Mesendoderm (in vitro differentiated cells): ENCODE measurements at places on chromosomes 5 and 9.

GRCh38 chr5:143316844-143317631, 86.4 kb downstream of the NR3C1 start:
- no peak overlapping the region for H3K4me3 ChIP-seq
- no peak overlapping the region for H3K27ac ChIP-seq
- H3K27me3 ChIP-seq, result no peaks in the 10 kb centered on the region
- DNase-seq, result no peak
- no peaks in the 10 kb centered on the region for H3K36me3 ChIP-seq

GRCh38 chr5:40832345-40832744, 2.7 kb downstream of the RPL37 start:
- no peaks in the 10 kb centered on the region for H3K4me1 ChIP-seq
- no peak for DNase-seq
- H3K4me3 ChIP-seq, result no peak overlapping the region

DNA sequence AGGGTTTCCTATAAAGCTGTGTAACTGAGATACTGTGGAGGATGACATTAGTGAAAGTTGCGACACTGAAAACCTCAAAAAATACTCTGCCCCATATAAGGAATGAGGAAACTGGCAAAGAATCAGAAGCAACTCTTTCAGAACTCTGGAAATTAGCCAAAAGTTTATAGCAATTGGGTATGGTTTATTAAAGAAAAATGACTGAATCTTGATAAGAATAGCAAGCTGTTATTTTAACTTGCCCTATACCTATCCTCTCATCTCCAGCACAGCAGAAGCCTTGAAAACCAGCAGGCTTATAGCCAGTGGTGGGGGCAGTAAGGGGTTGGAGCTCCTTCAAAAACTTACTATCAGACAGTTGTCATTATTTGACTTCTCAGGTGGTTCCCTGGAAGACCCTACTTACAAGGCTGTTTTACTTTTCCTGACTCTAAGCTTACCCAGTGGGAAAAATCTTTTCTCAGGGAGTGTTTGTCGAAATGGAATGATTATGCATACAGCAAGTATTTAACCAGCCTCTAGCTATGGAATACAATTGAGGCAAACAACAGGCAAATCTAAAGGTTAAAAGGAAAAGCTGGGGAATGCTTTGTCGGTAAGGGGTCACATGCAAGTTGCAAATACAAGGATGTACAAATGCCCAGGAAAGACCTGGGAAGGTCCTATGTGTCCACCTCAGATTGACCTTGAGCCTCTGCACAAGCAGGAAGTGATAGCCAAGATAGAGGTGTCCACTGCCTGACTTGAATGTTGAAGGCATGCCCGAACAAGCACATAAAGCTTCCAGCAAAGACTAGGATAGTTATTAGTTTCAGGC, 21.0 kb upstream of the FAM151B start:
- no peak for DNase-seq
- H3K4me3 ChIP-seq, result no peak overlapping the region
- no peak overlapping the region for H3K27ac ChIP-seq

- no peaks in the 10 kb centered on the region for H3K27me3 ChIP-seq
- no peaks in the 10 kb centered on the region for H3K4me1 ChIP-seq
- DNase-seq, result no peak
- H3K4me3 ChIP-seq, result no peak overlapping the region
- peaks cover 7% of the 10 kb centered on the region for H3K36me3 ChIP-seq
- no peak overlapping the region for H3K27ac ChIP-seq
Measured at GRCh38 chr9:137797206-137798120, 80.1 kb upstream of the CACNA1B start.

GRCh38 chr9:4299005-4299795, 668 bp downstream of the GLIS3 start:
- DNase-seq, result peak; percentile 51
- H3K4me1 ChIP-seq, result peaks cover 2% of the 10 kb centered on the region
- peaks cover 6% of the 10 kb centered on the region for H3K27me3 ChIP-seq
- no peaks in the 10 kb centered on the region for H3K36me3 ChIP-seq
- H3K27ac ChIP-seq, result no peak overlapping the region
- H3K4me3 ChIP-seq, result peak overlapping the region; percentile 40

DNA sequence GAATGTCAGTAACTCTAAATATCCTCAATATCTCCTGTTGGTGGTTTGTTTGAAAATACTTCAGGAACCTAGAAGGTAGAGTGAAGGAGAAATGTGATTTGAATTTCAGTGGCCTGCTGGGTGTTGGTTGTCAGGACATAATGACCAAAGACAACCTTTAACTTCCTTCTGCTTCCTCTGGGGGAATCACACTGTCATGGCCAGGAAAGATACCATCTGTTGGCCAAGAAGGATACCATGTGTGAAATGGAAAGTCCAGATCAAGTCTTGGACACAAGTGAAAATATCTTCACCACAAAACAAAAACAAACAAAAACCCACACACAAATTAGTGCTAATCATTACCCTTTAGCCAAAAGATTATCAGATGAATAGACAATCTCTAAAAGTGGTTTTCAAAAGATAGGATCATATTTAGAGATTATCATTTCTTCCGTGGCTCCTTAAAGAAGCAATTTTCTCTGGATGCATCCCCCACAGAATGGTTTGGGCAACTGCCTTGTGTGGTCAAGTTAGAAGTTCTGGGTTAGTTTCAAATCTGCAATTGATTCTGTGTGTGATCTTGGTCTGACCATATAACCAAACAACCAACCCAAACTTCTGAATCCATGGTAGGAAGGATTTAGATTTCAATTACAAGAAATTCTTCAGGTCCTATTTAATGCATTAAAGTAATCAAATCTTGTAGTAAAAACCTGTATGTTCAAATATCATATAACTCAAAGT, 1.6 kb downstream of the C1QTNF3 start:
- no peaks in the 10 kb centered on the region for H3K27me3 ChIP-seq
- no peak for DNase-seq
- H3K4me3 ChIP-seq, result no peak overlapping the region

DNA sequence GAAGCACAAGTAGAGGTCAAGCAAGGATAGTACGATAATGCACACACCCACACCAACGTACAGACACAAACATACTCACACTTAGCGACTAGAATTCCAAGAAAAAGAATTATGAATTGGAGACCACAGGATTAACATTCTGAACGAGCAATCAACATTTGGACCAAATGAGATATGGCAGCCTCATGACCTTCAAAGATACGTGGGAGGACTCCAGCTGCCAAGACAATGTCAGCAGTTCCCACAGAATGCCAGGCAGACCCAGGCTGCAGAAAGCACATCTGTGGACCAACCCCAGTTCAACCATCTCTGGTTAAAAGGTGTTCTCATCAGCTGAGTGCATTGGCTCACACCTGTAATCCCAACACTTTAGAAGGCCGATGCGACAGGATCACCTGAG, 187.6 kb upstream of the GRAMD2B start:
- no peaks in the 10 kb centered on the region for H3K4me1 ChIP-seq
- DNase-seq, result no peak
- H3K27me3 ChIP-seq, result no peaks in the 10 kb centered on the region
- H3K27ac ChIP-seq, result no peak overlapping the region
- no peak overlapping the region for H3K4me3 ChIP-seq

DNA sequence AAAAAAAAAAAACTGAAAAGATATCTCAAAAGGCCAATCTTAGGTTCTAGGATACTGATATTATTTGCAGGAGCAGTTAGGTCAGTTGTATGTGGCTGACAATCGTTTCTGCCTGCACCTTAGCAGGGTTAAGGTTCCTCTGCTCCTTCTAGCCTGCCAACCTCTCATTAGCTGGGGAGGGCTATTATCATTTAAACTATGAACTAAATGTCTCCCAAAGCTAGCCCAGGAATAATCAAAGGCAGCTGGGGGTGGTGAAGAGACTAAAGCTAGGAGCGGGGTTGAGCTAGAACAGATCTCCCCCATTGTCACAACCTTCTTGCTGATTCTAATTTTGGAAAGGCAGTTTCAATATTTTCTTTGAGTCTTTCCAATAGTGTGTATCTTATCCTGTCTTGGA, 99.9 kb downstream of the ICE1 start:
- no peaks in the 10 kb centered on the region for H3K4me1 ChIP-seq
- no peak overlapping the region for H3K4me3 ChIP-seq
- no peak overlapping the region for H3K27ac ChIP-seq
- no peak for DNase-seq

DNA sequence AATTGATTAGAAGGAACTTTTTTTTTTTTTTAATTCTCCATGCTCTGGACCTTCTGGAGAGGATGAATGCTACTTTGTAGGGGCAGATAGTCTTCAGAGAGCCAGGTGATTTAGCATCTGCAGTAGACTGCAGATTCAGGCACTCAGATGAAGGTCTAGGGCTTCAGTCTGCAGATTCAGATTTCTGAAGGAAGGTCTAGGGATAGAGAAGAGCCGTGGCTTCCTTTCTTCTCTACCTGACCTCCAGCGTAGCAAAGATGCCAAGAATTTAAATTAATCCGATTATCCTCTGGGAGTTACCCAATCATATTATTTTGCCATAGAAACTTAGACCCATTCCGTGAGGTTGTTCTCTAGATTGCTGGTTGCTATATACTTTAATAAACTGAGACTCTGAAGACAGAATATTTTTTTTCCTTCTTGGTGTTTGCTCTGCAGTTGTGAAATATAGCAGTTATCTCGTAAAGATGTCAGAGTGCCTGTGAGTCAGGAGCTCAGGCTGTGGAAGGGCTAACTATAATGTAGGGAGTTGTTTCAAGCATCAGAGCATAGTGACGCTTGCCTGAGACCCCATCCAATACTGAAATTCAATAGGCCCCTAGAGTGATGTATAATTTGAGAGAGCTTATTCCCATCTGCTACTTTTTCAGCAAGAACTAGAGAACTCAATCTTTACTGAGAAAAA, 132.7 kb upstream of the SLC12A2 start:
- no peak overlapping the region for H3K4me3 ChIP-seq
- no peaks in the 10 kb centered on the region for H3K27me3 ChIP-seq
- no peaks in the 10 kb centered on the region for H3K4me1 ChIP-seq
- no peak overlapping the region for H3K27ac ChIP-seq
- DNase-seq, result no peak
- H3K36me3 ChIP-seq, result no peaks in the 10 kb centered on the region
